ENCODE measurements at places on chromosomes 11 and 22. TPM values are rescaled to one million over a fixed set of nuclear protein-coding genes. Genes with fewer than 3 reads are reported as not detected.

The PVALB gene
- total RNA-seq, result not detected

The HORMAD2 gene
- not detected for total RNA-seq

The TSSC4 gene
- 37.6 TPM for total RNA-seq

The NAV2 gene
- 25.3 TPM for total RNA-seq

The CCDC15 gene
- total RNA-seq, result 2.9 TPM

- H3K27ac ChIP-seq, result no peak overlapping the region
- no peaks in the 10 kb centered on the region for H3K36me3 ChIP-seq
- H3K4me1 ChIP-seq, result peaks cover 10% of the 10 kb centered on the region
- no peak overlapping the region for H3K4me3 ChIP-seq
- DNase-seq, result no peak
- no peaks in the 10 kb centered on the region for H3K27me3 ChIP-seq
Observed at GRCh38 chr11:8225589-8226036, 38.1 kb downstream of the LMO1 start.

DNA sequence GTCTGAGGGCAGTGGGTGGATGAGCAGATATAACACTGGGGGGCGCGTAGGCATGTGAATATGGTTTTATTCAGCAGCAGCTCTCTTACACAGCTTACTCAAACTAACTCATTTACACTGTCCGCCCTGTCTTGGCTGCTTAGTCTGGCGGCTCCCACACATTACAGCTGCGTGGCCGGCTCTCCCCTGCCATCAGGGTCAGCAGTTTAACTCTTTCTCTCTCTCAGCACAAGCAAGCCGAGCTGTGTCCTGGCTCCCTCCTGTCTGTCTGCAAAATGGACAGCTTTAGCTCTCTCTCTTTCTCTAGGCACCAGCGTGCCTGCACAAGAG lies 1310.1 kb upstream of the RAG2 start:
- no peak overlapping the region for H3K27ac ChIP-seq
- no peak overlapping the region for H3K4me3 ChIP-seq
- no peaks in the 10 kb centered on the region for H3K36me3 ChIP-seq
- H3K4me1 ChIP-seq, result no peaks in the 10 kb centered on the region
- H3K27me3 ChIP-seq, result no peaks in the 10 kb centered on the region

GRCh38 chr11:83599066-83599465 lies 312.9 kb upstream of the CCDC90B start:
- no peak overlapping the region for H3K4me3 ChIP-seq
- no peaks in the 10 kb centered on the region for H3K36me3 ChIP-seq
- no peak for DNase-seq
- no peaks in the 10 kb centered on the region for H3K4me1 ChIP-seq

GRCh38 chr11:75946531-75947530 lies 131.8 kb downstream of the UVRAG start:
- no peak overlapping the region for H3K27ac ChIP-seq
- peaks cover 18% of the 10 kb centered on the region for H3K4me1 ChIP-seq
- H3K27me3 ChIP-seq, result no peaks in the 10 kb centered on the region
- no peak for DNase-seq
- H3K4me3 ChIP-seq, result no peak overlapping the region

DNA sequence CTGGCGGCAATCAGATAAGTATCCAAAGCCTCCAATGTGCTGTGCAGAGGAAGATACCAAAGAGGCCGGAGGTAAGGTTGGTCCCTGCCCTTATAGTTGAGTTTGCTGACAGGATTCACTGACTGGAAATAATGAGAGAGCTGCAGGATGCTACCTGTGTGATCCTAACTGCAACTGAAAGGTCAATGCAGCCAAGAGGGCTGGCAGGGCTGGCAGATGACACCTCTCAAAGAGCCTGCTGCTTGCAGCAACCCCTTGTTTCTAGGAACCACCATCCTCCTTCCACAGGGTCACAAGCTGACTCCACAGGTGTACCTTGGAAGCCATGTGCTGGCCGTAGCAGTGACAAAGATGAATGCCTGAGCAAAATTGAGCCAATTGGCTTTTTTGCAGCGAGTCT lies 348.1 kb downstream of the DDX10 start:
- H3K27me3 ChIP-seq, result no peaks in the 10 kb centered on the region
- no peak overlapping the region for H3K4me3 ChIP-seq
- H3K36me3 ChIP-seq, result no peaks in the 10 kb centered on the region
- H3K27ac ChIP-seq, result no peak overlapping the region

GRCh38 chr11:117731722-117732290 lies 65.2 kb downstream of the DSCAML1 start:
- H3K4me1 ChIP-seq, result no peaks in the 10 kb centered on the region
- H3K27me3 ChIP-seq, result no peaks in the 10 kb centered on the region
- H3K4me3 ChIP-seq, result no peak overlapping the region
- DNase-seq, result no peak
- no peaks in the 10 kb centered on the region for H3K36me3 ChIP-seq
- H3K27ac ChIP-seq, result no peak overlapping the region

DNA sequence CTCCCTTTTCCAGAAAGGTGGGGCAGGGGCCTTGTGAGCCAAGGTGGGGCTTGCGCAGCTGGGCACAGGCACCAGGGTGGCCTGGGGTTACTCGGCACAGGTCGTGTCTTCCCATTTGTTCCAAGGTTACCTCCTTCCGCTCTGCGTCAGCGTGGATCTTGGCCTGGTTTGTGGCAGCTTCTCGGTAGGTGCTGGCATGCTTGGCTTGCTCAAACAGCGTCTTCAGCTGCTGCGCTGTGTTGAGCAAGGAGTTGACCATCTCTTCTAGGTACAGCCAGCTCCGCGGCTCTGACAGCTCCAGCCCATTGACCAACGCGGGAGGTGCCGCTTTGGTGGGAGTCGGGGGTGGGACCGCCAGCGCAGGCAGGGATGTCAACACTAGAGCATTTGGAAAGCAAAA lies 20.6 kb downstream of the DEAF1 start:
- H3K27me3 ChIP-seq, result no peaks in the 10 kb centered on the region
- DNase-seq, result no peak
- peaks cover 28% of the 10 kb centered on the region for H3K36me3 ChIP-seq
- no peak overlapping the region for H3K4me3 ChIP-seq
- H3K4me1 ChIP-seq, result no peaks in the 10 kb centered on the region

GRCh38 chr11:63670433-63671321 lies 499 bp downstream of the ATL3 start:
- H3K27ac ChIP-seq, result peak overlapping the region; percentile 96
- H3K27me3 ChIP-seq, result no peaks in the 10 kb centered on the region
- peaks cover 51% of the 10 kb centered on the region for H3K4me1 ChIP-seq
- no peak for DNase-seq
- no peaks in the 10 kb centered on the region for H3K36me3 ChIP-seq

GRCh38 chr11:40170078-40170477 lies 1289.4 kb downstream of the LRRC4C start:
- no peak for DNase-seq
- H3K4me1 ChIP-seq, result no peaks in the 10 kb centered on the region
- no peak overlapping the region for H3K27ac ChIP-seq
- H3K4me3 ChIP-seq, result no peak overlapping the region

GRCh38 chr11:4482445-4482844 lies at the start of gene OR52K1:
Gene OR52K1 (plus strand): TSS chr11:4482646. CDS start chr11:4488901, 6,255 bp downstream.
- no peaks in the 10 kb centered on the region for H3K27me3 ChIP-seq
- no peaks in the 10 kb centered on the region for H3K36me3 ChIP-seq
- H3K4me3 ChIP-seq, result no peak within 1 kb of the TSS
- DNase-seq, result no peak
- H3K4me1 ChIP-seq, result no peaks in the 10 kb centered on the region
